Aortic smooth muscle cell (primary cell): ENCODE measurements at places on chromosomes 5 and 9. TPM values are rescaled to one million over a fixed set of nuclear protein-coding genes. Genes with fewer than 3 reads are reported as not detected.

NR3C1 gene
- 55.1 and 67.0 TPM in 2 replicates for total RNA-seq

SPOCK1 gene
- total RNA-seq, result 50.3 and 224 TPM in 2 replicates

LSM11 gene
- total RNA-seq, result 2.2 and 3.2 TPM in 2 replicates

SH3TC2 gene
- 9.5 and 10.8 TPM in 2 replicates for total RNA-seq

SCGB3A2 gene
- not detected in 2 replicates for total RNA-seq

MCC gene
- total RNA-seq, result 18.5 and 25.8 TPM in 2 replicates

CA9 gene
- not detected in 2 replicates for total RNA-seq

TERT gene
- not detected in 2 replicates for total RNA-seq

RUFY1 gene
- total RNA-seq, result 77.9 and 90.4 TPM in 2 replicates

TEX48 gene
- not detected in 2 replicates for total RNA-seq
